ENCODE measurements at places on chromosomes 5 and 9.

GRCh38 chr5:133790898-133791297, 177.5 kb downstream of the C5orf15 start:
- no peak for DNase-seq

DNA sequence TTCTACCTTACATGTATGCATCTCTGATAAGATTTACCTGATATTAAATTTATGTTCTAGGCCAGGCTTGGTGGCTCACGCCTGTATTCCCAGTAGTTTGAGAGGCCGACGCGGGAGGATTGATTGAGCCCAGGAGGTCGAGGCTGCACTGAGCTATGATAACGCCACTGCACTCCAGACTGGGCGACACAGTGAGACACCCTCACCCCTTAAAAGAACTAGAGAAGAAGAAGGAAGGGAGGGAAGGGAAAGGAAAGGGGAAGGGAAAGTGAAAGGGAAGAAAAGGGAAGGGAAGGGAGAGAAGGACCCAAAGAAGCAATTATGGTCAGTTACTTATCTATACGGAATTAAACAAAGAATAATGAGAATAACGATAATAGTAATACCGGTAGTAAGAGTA, 1.2 kb upstream of the RFK start:
- DNase-seq = peak; percentile 50

DNA sequence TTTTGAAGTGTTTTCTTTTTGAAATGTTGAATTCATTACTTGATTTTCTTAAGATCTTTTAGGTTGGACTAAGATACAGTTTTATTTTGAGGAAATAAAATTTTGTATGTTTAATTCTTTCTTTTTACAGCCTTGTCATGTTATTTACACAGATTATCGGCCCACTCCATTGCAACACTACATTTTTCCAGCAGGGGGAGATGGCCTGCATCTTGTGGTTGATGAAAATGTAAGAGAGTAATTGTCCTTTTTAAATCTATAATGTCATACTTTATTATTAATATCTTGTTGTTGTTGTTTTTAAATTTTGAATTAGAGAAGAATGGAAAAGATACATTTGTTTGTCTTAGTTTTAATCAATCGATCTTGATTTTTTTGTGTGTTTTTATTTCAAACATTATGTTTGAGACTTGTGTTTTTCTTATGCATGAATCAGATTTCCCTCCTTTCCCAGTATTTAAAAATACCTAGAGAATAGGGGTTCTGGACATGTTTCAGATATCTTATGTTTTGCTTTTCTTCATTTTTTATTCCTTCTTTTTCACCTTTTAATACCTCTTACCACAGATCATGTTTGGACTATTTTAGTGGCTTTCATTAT, 36.7 kb downstream of the MTREX start:
- DNase-seq = peak; percentile 73

GRCh38 chr5:55502759-55503158, 32.0 kb downstream of the PLPP1 start:
- no peak for DNase-seq

DNA sequence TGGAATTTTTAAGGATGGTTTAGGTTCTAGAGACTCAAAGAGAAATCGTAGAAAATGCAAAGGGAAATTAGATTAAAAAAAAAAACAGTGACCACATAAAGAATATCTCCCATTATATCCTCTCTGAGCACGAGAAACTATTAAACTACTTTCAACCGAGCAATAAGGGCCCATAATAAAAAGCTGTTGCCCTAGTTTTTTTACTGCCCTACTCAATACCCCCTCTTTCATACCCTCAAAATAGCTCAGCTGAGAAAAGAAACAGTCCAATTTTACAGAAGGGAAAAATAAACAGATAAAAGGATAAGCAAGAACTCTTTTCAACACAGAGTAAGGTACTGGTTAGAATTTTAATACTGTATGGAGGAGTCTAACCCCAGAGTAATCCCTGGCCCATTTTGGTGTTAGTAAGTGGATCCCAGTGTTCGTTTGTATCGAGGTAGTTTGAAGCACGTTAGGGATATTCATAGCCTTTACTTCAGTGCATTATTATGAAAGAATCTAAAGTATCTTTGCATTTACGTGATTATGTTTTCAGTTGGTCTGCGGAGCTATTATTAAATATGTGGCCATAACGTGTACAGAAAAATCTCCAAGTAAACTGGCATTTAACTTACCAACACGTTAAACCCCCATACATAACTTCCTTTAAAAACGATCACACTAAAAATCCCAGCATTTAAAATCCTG, 980 bp upstream of the RHOBTB3 start:
- no peak for DNase-seq

DNA sequence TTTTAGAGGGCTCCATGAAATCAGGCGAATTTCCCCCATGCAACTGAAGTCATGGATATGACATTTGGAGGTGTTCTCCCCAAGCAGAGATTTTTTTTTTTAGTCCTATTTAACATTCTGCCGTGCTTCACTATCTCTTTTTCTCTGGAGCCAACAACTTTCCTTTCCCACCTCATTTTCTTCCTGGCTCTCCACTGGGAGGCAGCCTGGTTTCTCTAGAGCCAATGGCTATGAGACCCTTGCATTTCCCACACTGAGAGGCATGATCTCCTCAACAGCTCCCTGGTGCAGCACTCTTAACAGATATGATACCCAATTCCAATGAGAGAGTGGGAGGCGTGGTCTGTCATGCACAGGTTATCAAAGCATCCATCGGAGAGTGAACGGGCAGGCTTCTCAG, 310.8 kb downstream of the DRD1 start:
- DNase-seq = no peak

DNA sequence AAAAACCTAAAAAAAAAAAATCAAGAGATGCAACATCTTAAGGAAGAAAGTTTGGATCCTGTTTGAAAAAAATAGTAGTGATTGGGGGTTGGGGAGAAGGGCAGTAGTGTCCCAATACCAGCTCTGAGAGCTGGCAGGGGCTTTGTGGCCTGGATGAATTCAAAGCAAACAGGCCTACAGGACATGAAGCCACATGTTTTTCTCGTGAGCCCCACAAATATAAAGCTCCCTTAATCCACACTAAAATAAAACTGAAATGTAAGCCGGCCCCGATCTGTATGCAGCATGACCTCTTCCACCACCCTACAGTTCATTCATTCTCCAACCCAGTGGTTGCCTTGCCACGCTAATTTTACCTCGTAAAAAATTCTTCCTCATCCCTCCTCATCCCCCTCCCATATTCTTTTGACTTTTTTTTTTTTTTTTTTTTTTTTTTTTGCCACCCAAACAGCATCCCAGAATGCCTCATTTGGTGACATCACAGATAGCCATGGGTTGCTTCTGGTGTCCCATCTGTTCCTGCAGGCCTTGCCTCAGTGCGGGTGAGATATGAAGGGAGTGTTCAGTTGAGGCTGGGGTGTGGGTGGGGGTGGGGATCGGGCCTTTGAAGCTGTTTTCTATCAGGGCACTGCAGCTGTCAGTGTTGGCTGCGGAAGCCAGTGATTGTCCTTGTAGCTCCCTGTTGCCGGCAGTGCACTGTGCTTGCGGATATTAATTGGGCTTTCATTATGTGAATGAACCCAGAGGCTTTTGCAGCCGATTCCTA, 81.6 kb upstream of the NFIB start:
- no peak for DNase-seq

- peak; percentile 37 for DNase-seq
Measured at GRCh38 chr5:56666901-56667300, 148.4 kb upstream of the MAP3K1 start.

- DNase-seq = peak; percentile 80
Measured at GRCh38 chr5:58491216-58491892, at the start of gene GAPT. GAPT (plus strand) TSS chr5:58491435; CDS start chr5:58494537, 3,102 bp downstream.

DNA sequence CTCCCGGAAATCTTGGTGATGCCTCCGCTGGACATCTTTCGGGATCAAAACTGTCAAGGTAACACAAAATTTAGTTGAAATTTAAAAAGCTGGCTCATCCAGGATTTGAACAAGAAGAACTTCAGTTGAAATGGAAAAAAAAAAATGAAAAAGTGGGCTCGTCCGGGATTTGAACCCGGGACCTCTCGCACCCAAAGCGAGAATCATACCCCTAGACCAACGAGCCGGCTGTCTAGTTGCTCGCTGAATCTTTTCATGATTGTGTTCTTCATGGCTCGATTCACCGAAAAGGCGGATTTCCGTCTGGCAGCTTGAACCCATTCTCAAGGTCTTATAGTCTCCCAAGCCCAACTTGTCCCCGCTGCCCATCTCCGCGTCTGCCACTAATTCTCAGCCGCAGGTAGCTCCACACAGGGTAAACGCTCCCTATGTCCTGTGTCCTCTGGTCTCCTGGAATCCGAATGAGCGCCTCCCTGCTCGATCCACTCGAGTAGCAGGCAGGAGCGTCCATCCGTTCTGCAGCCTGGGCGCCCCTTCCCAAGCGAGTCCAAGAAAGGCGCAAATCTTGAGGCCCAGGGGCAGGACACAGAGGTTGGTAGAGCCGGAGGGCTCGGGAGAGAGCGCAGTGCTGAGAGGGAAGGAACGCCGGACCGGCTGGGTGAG, 16.2 kb downstream of the TRIM7 start:
- DNase-seq = peak; percentile 90

- no peak for DNase-seq
Measured at GRCh38 chr5:115418788-115419187, 122.3 kb upstream of the CCDC112 start.

- DNase-seq = no peak
Measured at GRCh38 chr5:135356522-135357318, 42.3 kb downstream of the MACROH2A1 start.

DNA sequence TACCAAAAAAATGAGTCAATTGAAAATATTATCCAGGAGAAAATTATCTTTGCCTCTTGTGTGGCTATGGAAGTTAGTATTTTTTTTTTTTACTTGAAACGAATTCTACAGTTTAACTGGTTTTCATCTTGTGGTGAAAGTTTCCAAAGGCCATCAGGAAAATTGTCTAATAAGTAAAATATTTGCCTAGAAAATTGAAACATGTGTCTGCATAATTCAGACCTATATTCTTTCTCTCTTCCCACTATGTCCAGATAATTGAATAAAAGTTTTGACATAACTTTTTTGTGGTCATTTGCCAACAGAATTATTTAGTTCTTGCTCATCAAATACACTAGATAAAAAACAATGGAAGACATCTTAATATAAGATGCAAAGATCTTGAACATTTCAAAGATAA, 321.5 kb upstream of the RPS23 start:
- DNase-seq = no peak

DNA sequence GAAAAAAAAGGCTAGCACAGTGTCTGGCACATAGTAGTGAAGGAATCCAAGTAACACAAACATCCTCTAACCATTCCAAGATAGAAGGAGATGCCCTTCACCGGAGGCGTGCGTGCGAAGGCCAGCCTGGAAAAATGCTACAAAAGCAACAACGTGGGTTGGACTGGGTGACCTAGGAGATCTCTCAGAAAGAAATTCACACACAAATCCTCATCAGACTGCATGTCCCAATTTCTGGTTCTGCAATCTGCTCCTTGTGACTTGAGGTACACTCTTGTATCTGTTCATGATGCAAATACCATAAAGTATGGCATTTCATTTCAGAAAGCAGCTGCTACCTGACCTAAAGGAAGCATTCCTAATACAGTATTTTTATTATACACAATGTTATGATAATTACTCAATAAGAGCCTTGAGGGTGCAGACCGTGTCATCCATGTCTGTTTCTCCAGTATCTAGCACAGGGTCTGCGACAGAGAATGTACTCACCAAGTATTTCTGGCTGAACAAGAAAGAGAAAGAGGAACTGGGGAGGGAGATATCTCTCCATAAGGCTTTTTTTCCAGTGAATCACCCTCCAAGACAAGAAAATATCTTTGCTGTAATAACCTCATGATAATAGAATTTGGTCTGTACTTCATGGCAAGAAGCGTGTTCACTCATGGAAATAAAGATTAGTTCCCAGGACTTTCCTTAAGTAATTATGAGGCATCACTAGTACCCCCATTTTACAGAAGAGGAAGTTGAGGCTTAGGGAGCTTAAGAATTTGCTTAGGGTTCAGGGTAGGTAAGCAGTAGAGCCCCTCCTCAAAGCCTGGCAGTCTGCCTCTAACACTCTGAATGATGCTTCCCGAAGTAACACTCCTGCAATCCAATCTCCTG, 138.3 kb downstream of the CDK5RAP2 start:
- DNase-seq = peak; percentile 86

- no peak for DNase-seq
Measured at GRCh38 chr5:15902066-15902465, 277.5 kb downstream of the MARCHF11 start.

DNA sequence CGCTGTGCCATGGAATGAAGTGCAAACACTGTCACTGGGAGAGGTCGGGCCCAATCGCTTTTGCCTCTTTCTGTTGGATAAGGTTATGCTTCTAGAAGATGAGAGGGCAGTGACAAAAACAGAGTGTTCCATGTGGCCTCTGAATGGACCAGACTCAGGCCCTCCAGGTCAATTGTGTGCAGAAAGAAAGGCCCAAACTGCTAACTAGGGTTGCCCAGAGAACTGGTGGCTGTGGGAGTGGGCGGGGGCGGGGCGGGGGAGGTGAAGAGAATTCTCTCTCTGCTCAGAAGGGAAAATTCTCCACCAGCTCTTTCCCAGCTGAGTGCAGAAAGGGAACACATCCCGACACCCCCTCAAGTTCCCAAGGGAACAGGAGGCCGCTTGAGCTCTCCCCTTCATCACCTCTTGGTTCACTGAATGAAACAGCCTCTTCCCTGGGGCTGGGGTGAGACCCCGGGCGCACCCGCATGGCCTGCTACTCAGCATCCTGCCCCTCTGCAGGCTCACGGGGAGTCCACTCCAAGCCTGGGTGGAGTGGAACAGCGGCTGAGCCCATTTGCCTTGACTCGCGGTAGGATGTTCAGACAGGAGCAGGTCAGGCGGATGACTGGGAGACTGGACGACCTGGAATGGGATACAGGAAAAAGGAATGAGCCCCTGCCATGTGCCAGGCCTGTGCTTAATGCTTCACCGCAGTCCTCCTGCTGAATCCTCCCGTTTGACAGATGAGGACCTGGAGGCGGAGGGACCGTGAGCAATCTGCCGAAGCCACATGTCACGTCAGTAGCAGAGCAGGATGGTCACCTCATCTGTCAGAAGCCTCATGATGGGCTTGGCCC, 93.8 kb upstream of the FANCC start:
- no peak for DNase-seq

DNA sequence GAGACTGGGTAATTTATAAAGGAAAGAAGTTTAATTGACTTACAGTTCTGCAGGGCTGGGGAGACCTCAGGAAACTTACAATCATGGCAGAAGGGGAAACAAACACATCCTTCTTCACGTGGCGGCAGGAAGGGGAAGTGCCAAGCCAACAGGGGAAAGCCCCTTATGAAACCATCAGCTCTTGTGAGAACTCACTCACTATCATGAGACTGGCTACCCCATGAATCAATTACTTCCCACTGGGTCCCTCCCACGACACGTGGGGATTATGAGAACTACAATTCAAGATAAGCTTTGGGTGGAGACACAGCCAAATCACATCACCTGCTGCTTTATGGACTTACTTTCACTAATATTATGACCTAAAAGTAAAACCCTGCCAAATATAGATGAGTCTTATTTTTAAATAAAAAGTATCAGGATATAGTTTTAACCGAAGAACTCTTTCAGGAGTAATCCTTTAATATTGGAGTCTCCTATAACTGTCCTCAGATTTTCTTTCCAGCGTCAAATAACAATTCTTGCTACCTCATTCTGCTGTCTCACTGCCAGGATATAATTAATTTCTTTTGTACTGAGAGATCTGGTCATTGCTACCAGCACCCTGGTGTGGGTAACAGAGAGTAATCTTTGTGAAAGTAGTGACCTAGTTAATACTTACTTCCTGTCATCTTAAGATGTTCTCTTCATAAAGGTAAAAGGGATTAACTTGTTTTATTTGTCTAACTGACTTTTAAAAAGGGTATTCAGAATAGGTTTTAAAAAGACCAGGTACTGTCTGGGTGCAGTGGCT, 68.6 kb downstream of the NLN start:
- peak; percentile 91 for DNase-seq
